B cell (primary cell): ENCODE measurements at places on chromosomes 6 and 20. TPM values are rescaled to one million over a fixed set of nuclear protein-coding genes. Genes with fewer than 3 reads are reported as not detected.

DNA sequence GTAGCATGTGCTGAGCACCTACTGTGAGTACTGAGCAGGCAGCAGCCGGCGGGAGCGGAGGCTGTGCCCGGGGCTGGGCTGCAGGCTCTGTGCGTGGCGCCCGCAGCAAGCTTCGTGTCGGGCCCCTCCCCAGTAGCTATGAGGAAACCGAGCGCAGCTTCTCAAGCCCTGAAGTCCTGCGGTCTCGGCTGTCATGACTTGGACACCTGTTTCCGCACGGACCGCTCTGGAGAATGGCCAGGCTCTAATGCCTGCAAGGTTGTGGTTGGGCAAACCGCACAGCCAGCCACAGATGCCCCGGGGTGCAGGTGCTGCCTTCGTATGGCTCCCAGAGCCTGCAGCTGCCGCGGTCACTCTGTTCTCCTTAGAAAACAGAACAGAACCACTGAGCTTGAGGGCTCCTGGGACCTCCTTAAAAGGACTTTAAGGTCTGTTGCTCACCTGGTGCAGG, 33.7 kb downstream of the PYGB start:
- H3K27me3 ChIP-seq, result no peaks in the 10 kb centered on the region
- no peaks in the 10 kb centered on the region for H3K36me3 ChIP-seq
- DNase-seq, result peak; percentile 77
- peaks cover 25% of the 10 kb centered on the region for H3K4me1 ChIP-seq
- H3K27ac ChIP-seq, result no peak overlapping the region

DNA sequence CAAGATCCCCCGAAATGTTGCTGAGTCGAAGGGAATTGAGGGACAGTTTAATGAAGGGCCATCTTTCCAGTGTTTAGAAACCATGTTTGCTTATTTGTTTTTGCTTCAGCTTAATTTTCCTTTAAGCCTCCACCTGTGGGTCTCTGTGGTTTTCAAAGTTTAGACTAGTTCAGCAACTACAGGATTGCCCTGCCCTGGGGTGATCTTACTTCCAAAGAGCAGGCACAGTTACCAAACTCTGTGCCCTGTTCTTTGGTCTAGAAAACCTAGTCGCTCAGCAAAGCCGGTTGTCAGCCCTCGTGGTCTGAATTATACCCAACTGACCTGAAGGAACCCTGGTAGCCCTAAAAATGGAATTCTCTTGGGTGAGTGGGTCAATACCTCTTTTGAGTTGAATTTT, 219.2 kb upstream of the GMDS start:
- DNase-seq, result no peak
- H3K4me1 ChIP-seq, result no peaks in the 10 kb centered on the region
- H3K36me3 ChIP-seq, result no peaks in the 10 kb centered on the region
- no peak overlapping the region for H3K27ac ChIP-seq

The RBM24 gene
- not detected in 2 replicates for total RNA-seq

The BRD2 gene
- total RNA-seq, result 448 and 474 TPM in 2 replicates

The SCUBE3 gene
- not detected in 2 replicates for total RNA-seq

DNA sequence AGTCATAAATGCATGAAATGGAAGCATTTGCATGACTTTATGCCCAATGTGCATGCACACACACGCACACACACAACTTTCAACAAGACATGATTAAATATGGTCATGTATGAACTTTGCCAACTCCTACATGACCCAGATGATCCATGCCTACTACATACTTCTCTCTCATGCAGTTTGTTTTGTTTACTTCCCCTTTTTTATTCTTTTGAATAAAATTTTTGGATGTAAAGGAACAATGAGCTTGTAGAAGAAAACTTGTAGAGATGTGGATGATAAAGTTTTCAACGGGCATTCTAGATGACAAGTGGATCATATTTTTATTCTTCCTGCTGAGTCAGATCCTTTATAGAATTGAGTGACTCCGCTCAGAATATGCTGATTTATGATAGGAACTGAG, 50.8 kb upstream of the AIG1 start:
- H3K36me3 ChIP-seq, result no peaks in the 10 kb centered on the region
- no peaks in the 10 kb centered on the region for H3K4me1 ChIP-seq
- H3K4me3 ChIP-seq, result no peak overlapping the region
- no peaks in the 10 kb centered on the region for H3K27me3 ChIP-seq
- no peak overlapping the region for H3K27ac ChIP-seq
- no peak for DNase-seq

DNA sequence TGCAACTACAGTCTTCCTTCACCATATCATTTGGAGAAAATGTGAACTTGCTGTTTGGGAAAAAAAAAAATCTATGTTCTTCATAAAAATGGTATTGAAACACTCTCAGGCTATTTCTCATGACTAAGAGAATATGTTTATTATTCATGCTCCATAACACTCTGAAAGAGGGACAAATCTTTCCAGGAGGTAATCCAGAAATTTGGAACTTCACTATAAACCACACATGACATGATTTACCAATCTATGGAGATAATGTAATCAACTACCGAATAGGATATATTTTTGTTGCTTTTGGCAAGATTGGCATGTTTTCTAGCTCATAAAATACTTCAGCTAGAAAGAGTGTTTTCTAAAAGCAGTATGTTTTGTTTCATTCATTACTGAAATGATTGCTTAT, 56.3 kb downstream of the THEMIS start:
- no peaks in the 10 kb centered on the region for H3K4me1 ChIP-seq
- H3K27me3 ChIP-seq, result no peaks in the 10 kb centered on the region
- H3K36me3 ChIP-seq, result no peaks in the 10 kb centered on the region
- no peak overlapping the region for H3K27ac ChIP-seq
- H3K4me3 ChIP-seq, result no peak overlapping the region

- H3K36me3 ChIP-seq, result peaks cover 9% of the 10 kb centered on the region
- peak overlapping the region; percentile 89 for H3K27ac ChIP-seq
- peak overlapping the region; percentile 93 for H3K4me3 ChIP-seq
- peaks cover 36% of the 10 kb centered on the region for H3K4me1 ChIP-seq
- DNase-seq, result peak; percentile 25
- H3K27me3 ChIP-seq, result no peaks in the 10 kb centered on the region
Observed at GRCh38 chr6:85677234-85677956, 34.7 kb upstream of the SYNCRIP start.

GRCh38 chr20:35409542-35409941, 2.2 kb downstream of the UQCC1 start:
- H3K27ac ChIP-seq, result no peak overlapping the region
- H3K4me1 ChIP-seq, result peaks cover 24% of the 10 kb centered on the region
- no peaks in the 10 kb centered on the region for H3K27me3 ChIP-seq
- H3K4me3 ChIP-seq, result no peak overlapping the region
- no peak for DNase-seq
- peaks cover 10% of the 10 kb centered on the region for H3K36me3 ChIP-seq

- no peaks in the 10 kb centered on the region for H3K27me3 ChIP-seq
- no peak overlapping the region for H3K27ac ChIP-seq
- H3K4me3 ChIP-seq, result no peak overlapping the region
- no peaks in the 10 kb centered on the region for H3K36me3 ChIP-seq
- no peaks in the 10 kb centered on the region for H3K4me1 ChIP-seq
Observed at GRCh38 chr6:84344005-84344404, 116.6 kb upstream of the CEP162 start.

GRCh38 chr20:47051936-47052526, 157.4 kb downstream of the EYA2 start:
- no peaks in the 10 kb centered on the region for H3K27me3 ChIP-seq
- no peak for DNase-seq
- no peak overlapping the region for H3K4me3 ChIP-seq
- H3K27ac ChIP-seq, result no peak overlapping the region
- no peaks in the 10 kb centered on the region for H3K36me3 ChIP-seq

- H3K4me1 ChIP-seq, result no peaks in the 10 kb centered on the region
- DNase-seq, result no peak
- H3K4me3 ChIP-seq, result no peak overlapping the region
- H3K27me3 ChIP-seq, result no peaks in the 10 kb centered on the region
Observed at GRCh38 chr6:156407334-156407733, 369.8 kb upstream of the ARID1B start.

The RFX6 gene
- total RNA-seq, result not detected in 2 replicates

- peaks cover 17% of the 10 kb centered on the region for H3K4me1 ChIP-seq
- H3K36me3 ChIP-seq, result no peaks in the 10 kb centered on the region
- no peak for DNase-seq
- no peak overlapping the region for H3K27ac ChIP-seq
- H3K27me3 ChIP-seq, result no peaks in the 10 kb centered on the region
Observed at GRCh38 chr6:30792786-30793185, 48.4 kb upstream of the IER3 start.

- H3K36me3 ChIP-seq, result no peaks in the 10 kb centered on the region
- peaks cover 12% of the 10 kb centered on the region for H3K4me1 ChIP-seq
- DNase-seq, result peak; percentile 77
- H3K27ac ChIP-seq, result peak overlapping the region; percentile 60
- no peak overlapping the region for H3K4me3 ChIP-seq
- no peaks in the 10 kb centered on the region for H3K27me3 ChIP-seq
Observed at GRCh38 chr6:16331384-16332174, 93.2 kb downstream of the GMPR start.

The HRH3 gene
- total RNA-seq, result not detected in 2 replicates

GRCh38 chr20:62127799-62128198, 5.5 kb downstream of the LSM14B start:
- DNase-seq, result no peak
- H3K27ac ChIP-seq, result no peak overlapping the region
- peaks cover 28% of the 10 kb centered on the region for H3K4me1 ChIP-seq
- no peaks in the 10 kb centered on the region for H3K36me3 ChIP-seq

- H3K4me1 ChIP-seq, result peaks cover 21% of the 10 kb centered on the region
- no peaks in the 10 kb centered on the region for H3K27me3 ChIP-seq
- no peak overlapping the region for H3K4me3 ChIP-seq
- peak; percentile 31 for DNase-seq
- H3K27ac ChIP-seq, result no peak overlapping the region
Observed at GRCh38 chr6:154715446-154715845, 17.8 kb upstream of the SCAF8 start.

- H3K36me3 ChIP-seq, result no peaks in the 10 kb centered on the region
- H3K27ac ChIP-seq, result no peak overlapping the region
- no peak for DNase-seq
- H3K27me3 ChIP-seq, result peaks cover 3% of the 10 kb centered on the region
Observed at GRCh38 chr20:56575157-56575556, 42.1 kb downstream of the FAM209B start.

The CD40 gene
- 206 and 210 TPM in 2 replicates for total RNA-seq

The CYP21A2 gene
- 0.51 TPM in 1 of 2 replicates, not detected in the other for total RNA-seq

The ZSWIM1 gene
- total RNA-seq, result 15.7 and 18.5 TPM in 2 replicates
